ENCODE measurements at places on chromosomes 3 and 15.

DNA sequence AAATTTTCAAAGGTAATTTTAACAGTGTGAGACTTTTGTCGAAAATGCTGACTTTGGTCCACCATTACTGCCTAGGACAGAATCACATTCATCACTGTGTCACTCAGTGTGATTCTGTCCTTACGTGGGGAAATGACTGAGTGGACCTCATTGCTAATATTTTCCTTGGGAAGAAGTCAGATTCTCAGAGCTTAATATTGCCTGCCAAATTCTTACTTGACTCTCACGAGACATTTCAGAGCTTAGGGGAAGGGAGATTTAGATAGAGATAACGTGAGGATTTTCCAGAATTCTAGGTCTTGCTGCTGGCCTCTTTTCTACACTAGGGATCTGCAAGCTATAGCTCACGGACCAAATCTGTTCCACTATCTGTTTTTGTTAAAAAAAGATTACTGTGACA is 270.4 kb downstream of the SUCLG2 start:
- no peak for DNase-seq

DNA sequence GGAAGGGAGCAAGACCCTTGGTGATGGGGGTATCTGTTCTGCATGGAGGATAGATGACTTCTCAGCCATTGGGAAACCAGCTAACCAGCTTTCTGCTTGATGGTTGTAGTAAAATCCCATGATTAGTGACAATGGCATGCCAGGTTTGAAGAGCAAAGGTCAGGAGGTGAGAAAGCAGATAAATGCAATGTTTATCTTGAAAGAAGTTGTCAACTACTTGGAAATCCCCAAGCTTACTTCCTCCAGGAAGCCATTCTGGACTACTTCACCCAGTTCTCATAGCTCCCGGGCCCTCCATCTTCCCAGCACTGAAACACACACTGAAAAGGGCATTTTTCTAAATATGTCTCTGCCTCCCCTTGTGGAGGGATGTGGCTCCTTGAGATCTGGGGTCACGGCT is 51.3 kb downstream of the SMAD3 start:
- no peak for DNase-seq

GRCh38 chr3:19811689-19812088 is 122.3 kb downstream of the EFHB start:
- no peak for DNase-seq

DNA sequence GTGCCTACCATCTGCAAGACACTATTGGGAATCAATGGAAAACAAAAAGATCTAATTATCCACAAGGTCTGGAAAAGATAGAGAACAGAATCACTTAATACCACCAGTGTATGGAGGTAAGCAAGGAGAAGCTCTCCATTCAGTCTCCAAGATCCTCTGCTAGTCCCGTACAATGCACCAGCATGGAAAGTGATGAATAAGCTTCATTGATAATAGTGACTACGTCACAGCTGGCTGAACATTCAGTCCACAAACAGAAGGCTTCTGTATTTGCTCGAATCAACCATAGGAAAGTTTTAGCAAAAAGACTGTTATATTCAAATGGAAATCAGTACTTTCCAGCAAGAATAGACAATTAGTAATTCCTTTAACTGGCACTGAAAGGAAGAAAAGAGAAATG is 42.9 kb downstream of the IGSF11 start:
- no peak for DNase-seq

DNA sequence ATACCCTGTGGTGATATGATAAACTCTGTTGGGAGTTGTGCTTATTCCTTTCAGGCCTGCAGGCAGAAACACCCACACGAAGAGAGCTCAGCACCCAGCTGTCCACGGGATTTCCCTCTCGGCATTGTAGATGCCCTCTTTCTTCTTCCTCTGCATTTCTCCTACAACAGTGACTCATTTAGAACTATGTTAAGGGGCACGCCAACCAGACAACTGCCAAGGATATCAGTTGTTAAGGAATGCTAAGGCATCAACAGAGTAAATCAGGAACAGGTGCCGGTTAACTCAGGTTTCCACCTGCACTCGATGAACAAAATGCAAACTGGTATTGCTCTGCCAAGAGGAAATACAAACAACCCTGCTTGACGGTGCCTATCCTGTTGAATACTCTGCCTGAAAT is 270.0 kb upstream of the PEX5L start:
- DNase-seq: no peak

GRCh38 chr15:91126080-91126479 is 26.0 kb downstream of the SV2B start:
- no peak for DNase-seq

- no peak for DNase-seq
Measured at GRCh38 chr15:60774829-60775463, 296.0 kb upstream of the ICE2 start.

- no peak for DNase-seq
Measured at GRCh38 chr3:44031387-44032380, 210.0 kb upstream of the TOPAZ1 start.

DNA sequence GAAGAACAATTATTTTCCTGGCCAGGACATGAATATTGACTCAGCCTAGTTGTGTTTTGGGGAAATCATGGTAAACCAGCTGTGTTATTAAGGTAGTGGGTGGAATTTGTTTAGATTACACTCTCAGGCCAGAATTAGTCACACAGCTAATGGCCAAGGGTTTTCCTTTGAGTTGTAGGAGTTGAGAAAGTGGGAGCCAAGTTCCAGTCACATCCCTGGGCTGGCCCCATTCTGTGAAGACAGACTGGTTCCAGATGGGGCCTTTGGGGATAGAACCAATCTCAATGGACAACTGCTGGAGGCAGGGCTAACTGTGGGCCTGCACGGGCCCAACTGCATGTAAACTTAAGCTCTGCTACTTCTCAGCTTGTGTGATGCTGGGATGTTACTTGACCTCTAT is 1.4 kb upstream of the RASL12 start:
- DNase-seq: no peak

GRCh38 chr3:191217301-191217700 is 18.3 kb downstream of the OSTN start:
- no peak for DNase-seq
